Gastrocnemius medialis (tissue), 4 donors: ENCODE measurements at places on chromosomes 2 and 18. TPM values are rescaled to one million over a fixed set of nuclear protein-coding genes. Genes with fewer than 3 reads are reported as not detected.

The RNU2-63P gene
- not detected for total RNA-seq

The PREPL gene
- total RNA-seq, result 57.1 TPM

The GATA6 gene
- 1.2 TPM for total RNA-seq

The KIAA2012 gene
- total RNA-seq, result not detected

The ASB18 gene
- total RNA-seq, result not detected

The GRP gene
- not detected for total RNA-seq
